ENCODE measurements at places on chromosomes 6 and 20.

GRCh38 chr6:106206905-106207304 is 118.7 kb downstream of the ATG5 start:
- H3K4me1 ChIP-seq, result no peaks in the 10 kb centered on the region
- no peaks in the 10 kb centered on the region for H3K27me3 ChIP-seq
- H3K36me3 ChIP-seq, result no peaks in the 10 kb centered on the region
- H3K4me3 ChIP-seq, result no peak overlapping the region
- no peak overlapping the region for H3K27ac ChIP-seq

- H3K4me1 ChIP-seq, result peaks cover 10% of the 10 kb centered on the region
- H3K4me3 ChIP-seq, result no peak overlapping the region
- H3K27ac ChIP-seq, result no peak overlapping the region
- H3K27me3 ChIP-seq, result no peaks in the 10 kb centered on the region
- no peak for DNase-seq
Measured at GRCh38 chr20:64005394-64005793, 24.5 kb downstream of the PRPF6 start.

DNA sequence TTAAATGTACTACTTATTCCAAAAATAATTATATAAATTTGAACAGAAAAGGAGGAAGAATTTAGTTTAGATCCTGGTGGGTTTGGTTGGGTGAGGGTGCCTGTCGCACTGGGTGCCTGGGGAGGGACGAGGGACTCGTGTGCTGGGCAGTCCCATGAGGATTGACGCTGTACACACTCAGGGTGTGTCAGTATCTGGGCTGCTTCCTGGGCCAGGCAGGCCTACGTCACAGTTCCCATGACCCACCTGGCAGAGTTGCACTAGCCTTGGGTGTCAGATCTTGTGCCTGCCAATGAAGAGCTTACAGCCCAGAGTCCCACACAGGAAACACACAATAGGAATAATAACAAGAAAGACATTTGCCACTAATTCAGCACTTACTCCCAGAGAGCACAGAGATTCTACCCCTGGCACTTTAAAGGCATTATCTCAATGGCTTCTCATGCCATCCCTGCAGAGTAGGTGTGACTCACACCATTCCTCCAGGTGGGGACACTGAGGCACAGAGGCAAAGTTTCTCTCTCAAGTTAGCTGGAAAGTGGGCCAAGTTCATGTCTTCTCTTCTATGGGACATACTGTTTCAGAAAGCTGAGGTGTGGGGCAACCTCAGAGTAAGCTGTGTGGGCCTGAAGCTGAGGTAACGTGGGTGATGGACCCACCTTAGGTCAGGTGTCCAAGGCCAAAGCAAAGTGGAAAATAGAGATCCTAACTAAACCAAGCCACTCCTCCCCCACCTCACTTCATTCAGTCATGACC is 1.3 kb upstream of the SDCBP2 start:
- H3K36me3 ChIP-seq, result peaks cover 5% of the 10 kb centered on the region
- DNase-seq, result peak; percentile 54
- no peak overlapping the region for H3K4me3 ChIP-seq
- H3K27ac ChIP-seq, result no peak overlapping the region
- H3K4me1 ChIP-seq, result peaks cover 33% of the 10 kb centered on the region
- H3K27me3 ChIP-seq, result no peaks in the 10 kb centered on the region

GRCh38 chr6:109373331-109373730 is 8.9 kb downstream of the CD164 start:
- H3K27me3 ChIP-seq, result no peaks in the 10 kb centered on the region
- peaks cover 48% of the 10 kb centered on the region for H3K4me1 ChIP-seq
- no peak overlapping the region for H3K27ac ChIP-seq
- no peak overlapping the region for H3K4me3 ChIP-seq

- no peaks in the 10 kb centered on the region for H3K36me3 ChIP-seq
- no peaks in the 10 kb centered on the region for H3K27me3 ChIP-seq
- H3K27ac ChIP-seq, result no peak overlapping the region
- no peak for DNase-seq
Measured at GRCh38 chr6:50443144-50443543, 270.2 kb upstream of the TFAP2D start.

DNA sequence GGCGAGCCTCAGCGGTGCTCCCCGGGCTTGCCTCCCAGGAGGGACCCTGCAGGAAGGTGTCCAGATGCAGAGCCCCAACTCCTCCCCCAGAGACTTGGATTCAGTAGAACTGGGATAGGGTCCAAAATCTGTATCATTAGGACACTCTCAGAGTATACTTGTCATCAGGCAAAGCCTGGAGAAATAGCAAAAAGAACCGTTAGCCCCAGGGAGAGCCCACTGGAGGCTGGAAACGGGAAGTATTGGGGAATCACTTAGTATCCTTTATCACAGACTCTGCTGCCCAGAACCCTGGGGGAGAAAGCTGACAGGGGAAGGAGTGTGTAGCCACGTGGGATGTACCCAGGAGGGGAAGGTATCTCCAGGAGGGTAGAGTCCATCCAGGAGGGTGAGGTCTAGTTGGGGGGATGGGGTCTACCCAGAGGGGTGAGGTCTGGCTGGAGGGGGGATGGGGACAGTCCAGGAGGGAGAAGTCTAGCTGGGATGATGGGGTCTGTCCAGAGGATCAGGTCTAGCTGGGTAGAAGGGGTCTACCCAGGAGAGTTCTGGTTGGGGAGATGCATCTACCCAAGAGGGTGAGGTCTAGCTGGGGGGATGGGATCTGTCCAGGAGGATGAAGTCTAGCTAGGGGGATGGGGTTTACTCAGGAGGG is 107.2 kb downstream of the LY86 start:
- no peaks in the 10 kb centered on the region for H3K4me1 ChIP-seq
- no peak for DNase-seq
- H3K4me3 ChIP-seq, result no peak overlapping the region
- no peaks in the 10 kb centered on the region for H3K27me3 ChIP-seq

GRCh38 chr6:74932232-74932888 is 273.5 kb downstream of the COL12A1 start:
- H3K36me3 ChIP-seq, result no peaks in the 10 kb centered on the region
- H3K4me1 ChIP-seq, result no peaks in the 10 kb centered on the region
- no peak for DNase-seq
- H3K4me3 ChIP-seq, result no peak overlapping the region

Data from CD8-positive, alpha-beta memory T cell (primary cell).